ENCODE measurements at places on chromosomes 1 and 21.
A peak's percentile ranks its signal among the peaks of the same experiment; 100 is the strongest.

- DNase-seq = no peak
Observed at GRCh38 chr1:203544485-203544884, 50.5 kb downstream of the OPTC start.

GRCh38 chr1:82879701-82880305 lies 1079.1 kb downstream of the ADGRL2 start:
- DNase-seq = peak; percentile 29

- DNase-seq = no peak
Observed at GRCh38 chr1:168945870-168946269, 160.6 kb upstream of the ATP1B1 start.

DNA sequence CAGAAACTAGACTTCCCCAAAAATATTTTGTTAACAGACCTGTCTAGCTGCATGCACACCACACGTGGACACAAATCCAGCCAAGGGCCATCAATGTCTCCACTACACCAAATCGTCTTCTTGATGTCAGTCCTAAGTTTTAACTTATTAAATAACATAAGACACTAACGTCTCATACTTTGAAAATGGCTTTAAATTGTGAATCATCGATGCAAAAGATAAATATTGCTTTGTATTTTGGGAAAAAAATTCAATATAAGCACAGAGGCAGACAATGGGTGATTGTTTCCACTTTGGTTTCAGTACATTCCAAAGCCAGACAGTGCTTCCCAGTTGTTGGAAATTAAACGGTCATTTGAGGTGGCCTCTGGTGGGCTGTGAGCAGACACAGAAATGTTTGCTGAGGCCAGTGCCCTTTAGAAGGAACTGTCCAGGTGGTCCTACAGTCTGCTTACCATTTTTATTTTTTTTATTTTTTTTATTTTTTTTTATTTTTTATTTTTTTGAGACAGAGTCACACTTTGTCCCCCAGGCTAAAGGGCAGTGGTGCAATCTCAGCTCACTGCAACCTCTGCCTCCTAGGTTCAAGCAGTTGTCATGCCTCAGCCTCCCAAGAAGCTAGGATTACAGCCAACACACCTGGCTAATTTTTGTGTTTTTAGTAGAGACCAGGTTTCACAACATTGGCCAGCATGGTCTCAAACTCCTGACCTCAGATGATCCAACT lies 1.8 kb upstream of the KIAA2013 start:
- no peak for DNase-seq

DNA sequence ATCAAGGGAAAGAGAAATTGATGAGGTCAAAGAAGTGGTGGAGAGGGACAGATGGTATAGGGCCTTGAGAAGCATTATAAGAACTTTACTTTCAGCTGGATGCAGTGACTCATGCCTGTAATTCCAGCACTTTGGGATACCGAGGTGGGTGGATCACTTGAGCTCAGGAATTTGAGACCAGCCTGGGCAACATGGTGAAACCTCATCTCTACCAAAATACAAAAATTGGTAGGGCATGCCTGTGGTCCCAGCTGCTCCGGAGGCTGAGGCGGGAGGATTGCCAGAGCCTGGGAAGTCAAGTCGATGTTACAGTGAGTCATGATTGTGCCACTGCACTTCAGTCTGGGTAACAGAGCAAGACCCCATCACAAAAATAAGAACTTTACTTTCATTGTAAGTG lies 5.7 kb downstream of the TMEM50A start:
- no peak for DNase-seq

DNA sequence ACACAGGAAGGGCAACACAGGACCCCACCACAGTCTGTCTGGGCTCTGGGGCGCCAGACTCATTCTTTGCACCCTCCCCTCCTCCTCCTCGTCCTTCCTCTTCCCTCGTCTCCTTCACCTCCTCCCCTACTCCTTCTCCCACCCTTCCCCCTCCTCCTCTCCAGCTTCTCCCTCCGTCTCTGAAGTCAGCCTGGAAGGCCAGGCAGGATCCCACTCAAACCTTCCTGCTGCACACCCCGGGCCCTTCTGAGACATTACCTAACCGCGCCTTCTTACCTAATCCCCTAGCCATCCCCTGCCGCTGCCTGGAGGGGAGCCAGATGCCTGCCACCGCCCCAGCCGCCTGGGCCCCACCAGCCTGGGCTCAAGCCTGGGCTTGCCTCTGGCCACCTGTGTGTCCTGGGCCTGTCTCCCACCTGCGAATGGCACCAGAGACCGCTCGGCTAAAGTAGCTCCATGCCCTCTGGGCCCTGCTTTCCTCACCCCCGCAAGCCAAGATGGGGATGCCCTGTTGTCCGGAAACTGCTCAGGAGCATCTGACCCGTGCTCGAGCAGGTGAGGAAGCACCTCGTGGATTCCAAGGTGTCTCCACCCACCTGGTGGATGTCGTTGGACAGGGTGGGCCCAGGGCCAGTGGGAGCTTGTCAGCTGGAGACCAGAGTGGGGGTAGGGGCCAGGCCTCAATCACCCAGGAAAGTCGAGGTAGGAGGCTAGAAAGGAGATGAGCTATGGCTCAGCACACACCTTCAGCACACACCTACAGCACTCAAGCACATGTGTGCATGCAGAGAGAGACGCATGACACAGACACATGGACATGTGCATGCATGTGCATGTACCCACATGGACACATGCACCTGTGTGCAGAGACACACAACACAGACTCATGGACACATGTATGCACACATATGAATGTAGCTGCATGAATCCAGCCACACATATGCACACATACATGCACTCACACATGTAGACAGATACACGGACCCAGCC lies 31.9 kb downstream of the WNT9A start:
- DNase-seq = no peak

DNA sequence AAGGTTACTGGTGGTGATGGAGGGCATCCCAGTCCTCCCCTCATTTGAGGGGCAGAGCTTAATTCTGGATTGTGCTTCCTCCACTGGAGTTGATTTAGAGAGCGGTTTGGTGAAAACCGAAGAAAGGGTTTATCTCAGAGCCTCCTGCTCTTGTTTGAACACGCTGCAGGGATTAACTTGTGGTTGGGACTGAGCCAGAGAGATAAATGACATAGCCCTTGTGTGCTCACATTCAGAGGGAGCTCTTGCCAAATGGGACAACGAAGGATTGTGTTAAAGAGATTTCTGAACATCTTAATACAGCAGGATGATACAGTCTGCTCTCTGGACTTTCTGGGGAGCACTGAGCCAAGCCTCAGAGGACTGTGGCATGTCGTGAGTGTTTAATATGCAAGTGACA lies 308.2 kb downstream of the DISC1 start:
- DNase-seq = peak; percentile 24

GRCh38 chr1:201706109-201706508 lies 122.8 kb upstream of the IPO9 start:
- DNase-seq = no peak

- DNase-seq = no peak
Observed at GRCh38 chr1:106908689-106909088, 147.8 kb upstream of the PRMT6 start.

DNA sequence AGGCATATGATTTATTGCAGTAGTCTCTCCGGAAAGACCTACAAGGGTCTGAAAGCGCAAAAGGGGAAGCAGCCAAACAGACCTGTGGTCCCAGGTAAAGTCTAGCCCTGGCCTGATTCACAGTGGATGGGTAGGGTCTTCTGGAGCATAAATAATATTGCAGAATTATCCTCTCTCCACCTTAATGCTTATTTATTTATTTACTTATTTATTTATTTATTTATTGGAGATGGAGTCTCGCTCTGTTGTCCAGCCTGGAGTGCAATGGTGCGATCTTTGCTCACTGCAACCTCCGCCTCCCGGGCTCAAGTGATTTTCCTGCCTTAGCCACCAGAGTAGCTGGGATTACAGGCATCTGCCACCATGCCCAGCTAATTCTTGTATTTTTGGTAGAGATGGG lies 11.8 kb upstream of the KLHDC8A start:
- no peak for DNase-seq

GRCh38 chr21:37865156-37865555 lies 51.1 kb downstream of the KCNJ6 start:
- DNase-seq = no peak

DNA sequence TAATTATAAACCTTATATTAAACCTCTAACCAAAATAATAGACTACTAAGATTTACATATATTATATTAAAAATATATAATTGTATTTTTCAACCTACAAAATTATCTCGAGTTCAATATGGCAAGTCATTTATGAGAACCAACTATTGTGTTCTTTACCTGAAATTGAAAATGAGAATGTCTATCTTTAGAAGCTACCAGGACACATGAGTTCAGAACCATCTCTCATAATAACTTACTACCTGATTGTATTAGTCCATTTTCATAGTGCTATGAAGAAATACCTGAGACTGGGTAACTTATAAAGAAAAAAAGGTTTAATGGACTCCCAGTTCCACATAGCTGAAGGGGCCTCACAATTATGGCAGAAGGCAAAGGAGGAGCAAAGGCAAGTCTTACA lies 6.8 kb downstream of the HAO2 start:
- DNase-seq = no peak

DNA sequence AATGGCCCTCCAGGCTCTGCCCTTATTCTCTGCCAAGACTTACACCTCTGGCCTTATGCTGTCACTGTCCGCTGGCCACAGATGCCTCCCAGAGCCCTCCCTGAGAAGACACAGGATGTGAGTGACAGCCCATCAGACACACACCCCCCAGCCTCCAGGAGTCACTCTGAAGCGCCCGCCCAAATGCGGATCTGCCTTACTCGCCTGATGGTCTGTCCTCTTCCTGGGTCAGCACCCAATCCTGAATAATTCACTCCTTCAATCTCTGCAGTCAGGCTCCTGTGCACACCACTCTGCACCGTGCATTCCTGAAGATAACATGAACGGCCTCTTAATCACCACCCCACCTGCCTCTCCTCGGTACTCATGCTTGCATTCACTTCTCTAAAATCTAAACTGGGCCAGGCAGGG lies 14.7 kb downstream of the CLSTN1 start:
- DNase-seq = no peak

GRCh38 chr1:177547200-177547599 lies 376.4 kb downstream of the BRINP2 start:
- no peak for DNase-seq

DNA sequence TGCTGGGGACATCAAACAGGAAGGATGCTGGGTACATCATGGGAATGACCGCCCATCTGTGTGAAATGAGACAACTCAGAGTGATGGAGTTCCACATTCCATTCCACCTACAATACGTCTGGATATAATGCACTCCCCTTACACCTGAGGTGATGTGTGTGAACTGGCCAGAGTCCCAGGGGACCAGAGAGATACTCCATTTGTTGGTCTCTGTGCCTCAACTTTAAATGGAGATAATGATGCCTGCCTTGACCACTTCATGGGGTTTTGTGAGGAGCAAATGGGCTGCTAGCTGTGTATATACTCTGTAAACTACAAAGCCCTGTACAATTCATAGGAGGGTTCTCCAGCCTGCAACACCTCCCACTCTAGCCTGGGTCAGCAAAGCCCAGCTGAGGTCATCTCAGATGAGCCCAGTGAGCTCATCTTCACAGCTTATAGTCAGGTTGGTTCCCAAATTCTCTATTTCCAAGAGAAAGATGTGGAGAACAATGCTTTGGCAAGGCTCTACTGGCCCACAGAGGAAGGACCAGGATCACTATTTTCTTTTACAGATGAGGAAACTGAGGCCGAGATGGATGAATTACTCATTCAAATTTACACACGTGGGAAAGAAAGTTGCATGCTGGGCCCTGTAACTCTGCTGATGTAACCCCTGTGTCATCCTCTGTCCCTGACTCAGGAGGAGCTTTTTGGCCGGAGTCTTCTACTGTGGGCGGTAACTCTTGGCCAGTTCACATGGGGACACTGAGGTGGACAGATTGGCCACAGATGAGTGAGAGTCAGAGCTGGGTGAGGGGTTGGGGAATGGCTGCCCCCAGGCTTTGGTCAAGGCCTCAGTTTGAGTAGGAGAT lies 105.6 kb upstream of the GCLM start:
- no peak for DNase-seq

DNA sequence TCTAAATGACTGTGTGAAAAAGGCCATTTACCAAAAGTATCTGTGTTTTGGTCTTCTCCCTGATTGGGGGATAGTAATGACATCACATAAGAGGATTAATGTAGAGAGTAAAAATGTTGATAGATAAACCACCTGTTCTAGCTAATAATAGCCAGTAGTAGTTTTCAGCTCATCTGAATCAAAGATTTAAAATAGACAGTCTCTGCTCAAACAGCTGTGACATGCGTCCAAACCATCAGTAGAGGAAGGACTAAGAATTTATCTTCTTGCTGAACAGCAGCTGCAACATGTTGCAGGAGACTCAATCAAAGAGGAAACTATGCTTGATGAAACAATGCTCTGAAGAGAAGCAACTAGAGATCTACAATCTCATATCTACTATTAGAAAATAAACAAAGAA lies 21.4 kb downstream of the TMPRSS15 start:
- DNase-seq = no peak

DNA sequence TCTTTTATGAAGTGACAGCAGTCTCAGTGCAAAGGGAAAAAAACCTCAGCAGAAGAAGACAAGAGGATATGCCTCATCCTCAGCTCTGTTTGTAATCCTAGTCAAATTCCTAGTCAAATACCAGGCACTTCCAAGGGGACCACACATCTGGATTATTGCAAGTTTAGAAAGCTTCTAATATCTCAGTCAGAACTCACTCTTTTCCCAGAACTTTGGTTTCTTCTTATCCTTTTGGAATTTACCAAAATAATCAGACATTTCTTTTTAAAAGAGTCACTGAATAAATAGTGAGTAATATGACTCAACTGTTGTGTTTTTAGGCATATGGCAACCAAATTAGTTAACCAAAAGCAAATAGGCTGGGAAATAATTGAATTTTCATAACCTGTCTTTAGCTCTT lies 47.8 kb downstream of the PRRX1 start:
- no peak for DNase-seq

GRCh38 chr1:229597877-229598276 lies 28.0 kb downstream of the TAF5L start:
- DNase-seq = no peak

- no peak for DNase-seq
Observed at GRCh38 chr1:182569939-182570610, 19.0 kb downstream of the RNASEL start.

GRCh38 chr1:156525071-156525501 lies 24.5 kb upstream of the MEF2D start:
- DNase-seq = no peak
